ENCODE measurements at places on chromosomes 7 and 10. TPM values are rescaled to one million over a fixed set of nuclear protein-coding genes. Genes with fewer than 3 reads are reported as not detected.

Gene SEMA3E
- 0.95 TPM for total RNA-seq

Gene NME8
- total RNA-seq, result not detected

Gene PDE6C
- not detected for total RNA-seq

Gene SLC39A12
- total RNA-seq, result not detected
